T-helper 1 cell treated with Interleukin-12 subunit alpha and Interleukin-12 subunit beta and Interleukin-4 antibody, amounts not matched to agents 30 ng/mL and 1 ng/mL, for 36 hours (primary cell): ENCODE measurements at places on chromosomes 1 and 21. TPM values are rescaled to one million over a fixed set of nuclear protein-coding genes. Genes with fewer than 3 reads are reported as not detected.

The C1orf167 gene
- not detected in 2 replicates for total RNA-seq

The RGSL1 gene
- not detected in 2 replicates for total RNA-seq

The NTRK1 gene
- total RNA-seq, result 13.5 and 13.8 TPM in 2 replicates

The CNIH3 gene
- 1.3 and 2.0 TPM in 2 replicates for total RNA-seq

The S100A4 gene
- total RNA-seq, result 762 and 767 TPM in 2 replicates

The B3GALT2 gene
- total RNA-seq, result 2.1 and 2.9 TPM in 2 replicates

The C8A gene
- total RNA-seq, result not detected in 2 replicates

The OPRD1 gene
- total RNA-seq, result not detected in 2 replicates

The PARS2 gene
- total RNA-seq, result 5.0 and 5.6 TPM in 2 replicates

The IL10RB gene
- total RNA-seq, result 33.9 and 35.7 TPM in 2 replicates

The FYB2 gene
- total RNA-seq, result not detected in 2 replicates

The RNF19B gene
- 137 and 138 TPM in 2 replicates for total RNA-seq

The COX20 gene
- 19.6 and 22.2 TPM in 2 replicates for total RNA-seq

The CALML6 gene
- 0.20 TPM in 1 of 2 replicates, not detected in the other for total RNA-seq

The ZBTB8A gene
- 0.10 TPM in 2 replicates for total RNA-seq

The TRIM63 gene
- total RNA-seq, result not detected in 2 replicates

The SPRR4 gene
- not detected in 2 replicates for total RNA-seq

The FCGR1A gene
- not detected in 2 replicates for total RNA-seq

The RAB25 gene
- 0.56 TPM in 1 of 2 replicates, not detected in the other for total RNA-seq

The RXRG gene
- total RNA-seq, result not detected in 2 replicates

The LCE1B gene
- not detected in 2 replicates for total RNA-seq

The AMY2A gene
- not detected in 2 replicates for total RNA-seq

The ARMH1 gene
- 35.7 and 39.3 TPM in 2 replicates for total RNA-seq

The S100A14 gene
- total RNA-seq, result not detected in 2 replicates

The E2F2 gene
- total RNA-seq, result 72.5 and 78.8 TPM in 2 replicates

The KCNA2 gene
- total RNA-seq, result 10.7 and 12.9 TPM in 2 replicates

The COL6A1 gene
- 0.59 and 0.63 TPM in 2 replicates for total RNA-seq

The FASLG gene
- 12.4 and 12.7 TPM in 2 replicates for total RNA-seq

The CELA3B gene
- total RNA-seq, result not detected in 2 replicates

The ACADM gene
- 33.5 and 34.0 TPM in 2 replicates for total RNA-seq

The CCDC185 gene
- not detected in 2 replicates for total RNA-seq

The FCMR gene
- total RNA-seq, result 65.7 and 70.9 TPM in 2 replicates

The SPAG17 gene
- not detected in 2 replicates for total RNA-seq

The CASQ1 gene
- not detected in 2 replicates for total RNA-seq

The ARL8A gene
- 67.8 and 71.6 TPM in 2 replicates for total RNA-seq

The GPX7 gene
- 31.6 and 32.9 TPM in 2 replicates for total RNA-seq

The RAP1GAP gene
- 0.10 and 0.54 TPM in 2 replicates for total RNA-seq

The KIF21B gene
- total RNA-seq, result 92.8 and 94.7 TPM in 2 replicates

The CDK11A gene
- total RNA-seq, result 98.0 and 103 TPM in 2 replicates

The TMEM9 gene
- 12.5 and 16.1 TPM in 2 replicates for total RNA-seq

The SGIP1 gene
- total RNA-seq, result not detected in 2 replicates

The SYCP1 gene
- total RNA-seq, result not detected in 2 replicates

The TNFRSF14 gene
- total RNA-seq, result 263 and 264 TPM in 2 replicates

The FAM151A gene
- not detected in 2 replicates for total RNA-seq

The COL6A2 gene
- 2.6 and 3.9 TPM in 2 replicates for total RNA-seq

The CSF1 gene
- 215 and 216 TPM in 2 replicates for total RNA-seq

The CASQ2 gene
- not detected in 2 replicates for total RNA-seq

The KCNN3 gene
- total RNA-seq, result 0.07 and 0.27 TPM in 2 replicates

The LMX1A gene
- total RNA-seq, result not detected in 2 replicates

The KANK4 gene
- not detected in 2 replicates for total RNA-seq

The CD2 gene
- 488 and 495 TPM in 2 replicates for total RNA-seq
